ENCODE measurements at places on chromosomes 2 and 18.

DNA sequence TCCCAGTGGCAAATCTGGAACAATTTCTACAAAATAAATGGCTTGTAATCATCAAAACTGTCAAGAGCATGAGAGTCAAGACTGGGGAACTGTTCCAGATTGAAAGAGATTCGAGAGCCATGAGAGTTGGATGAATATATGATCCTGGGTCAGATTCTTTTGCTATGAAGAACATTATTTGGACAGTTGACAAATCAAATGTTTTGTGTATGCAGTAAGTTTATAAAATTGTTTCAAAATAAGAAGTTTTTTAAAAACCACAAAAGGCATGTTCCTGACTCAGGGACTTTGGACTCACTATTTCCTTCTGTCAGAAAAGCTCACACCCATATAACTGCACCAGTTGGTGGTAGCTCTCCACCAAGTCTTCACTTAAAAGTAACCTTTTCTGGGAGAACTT is 38.5 kb downstream of the ROCK2 start:
- H3K36me3 ChIP-seq = no peaks in the 10 kb centered on the region

DNA sequence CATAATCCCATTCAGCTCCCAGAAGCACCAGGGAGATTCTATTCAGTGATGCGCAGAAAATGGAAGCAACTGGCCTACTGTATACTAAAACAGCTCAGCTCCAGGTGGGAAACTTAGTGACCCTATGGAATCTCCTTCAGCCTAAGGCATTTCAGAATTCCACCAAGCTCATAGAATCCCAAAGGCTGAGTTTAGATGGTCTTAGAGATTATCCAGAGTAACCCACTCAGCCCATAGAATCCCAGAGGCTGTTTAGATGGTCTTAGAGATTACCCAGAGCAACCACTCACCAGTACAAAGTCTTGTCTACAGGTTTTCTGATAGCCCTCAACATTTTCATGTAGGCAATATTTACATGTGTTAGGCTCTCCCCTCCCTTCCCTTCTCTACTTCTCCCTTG is 232.0 kb upstream of the SLC14A2 start:
- H3K27ac ChIP-seq = no peak overlapping the region
- H3K4me3 ChIP-seq = no peak overlapping the region
- H3K36me3 ChIP-seq = no peaks in the 10 kb centered on the region
- DNase-seq = no peak

DNA sequence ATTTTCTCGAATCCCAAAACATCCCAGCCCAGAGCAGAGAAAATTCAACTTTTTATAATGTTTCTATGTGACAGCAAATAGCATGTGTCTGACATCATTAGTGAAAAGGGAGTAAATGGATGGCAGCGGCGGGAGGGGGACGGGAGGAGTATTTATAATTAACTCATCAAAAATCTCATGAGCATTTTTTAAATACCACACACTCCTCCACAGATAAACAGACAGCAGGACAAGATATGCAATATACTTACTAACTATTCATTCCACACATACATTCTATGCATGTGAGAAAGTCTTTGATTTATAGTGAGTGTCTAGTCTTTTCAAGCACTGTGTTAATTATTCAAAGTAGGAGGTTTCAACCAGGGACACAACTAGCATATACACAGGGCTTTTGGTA is 107.6 kb downstream of the LRP2 start:
- no peak for DNase-seq
- H3K27me3 ChIP-seq = no peaks in the 10 kb centered on the region
- no peak overlapping the region for H3K27ac ChIP-seq
- H3K4me1 ChIP-seq = no peaks in the 10 kb centered on the region

- H3K27me3 ChIP-seq = peaks cover 47% of the 10 kb centered on the region
- no peak overlapping the region for H3K4me3 ChIP-seq
- no peaks in the 10 kb centered on the region for H3K36me3 ChIP-seq
- no peak for DNase-seq
Measured at GRCh38 chr2:104866883-104867812, 13.2 kb downstream of the POU3F3 start.

DNA sequence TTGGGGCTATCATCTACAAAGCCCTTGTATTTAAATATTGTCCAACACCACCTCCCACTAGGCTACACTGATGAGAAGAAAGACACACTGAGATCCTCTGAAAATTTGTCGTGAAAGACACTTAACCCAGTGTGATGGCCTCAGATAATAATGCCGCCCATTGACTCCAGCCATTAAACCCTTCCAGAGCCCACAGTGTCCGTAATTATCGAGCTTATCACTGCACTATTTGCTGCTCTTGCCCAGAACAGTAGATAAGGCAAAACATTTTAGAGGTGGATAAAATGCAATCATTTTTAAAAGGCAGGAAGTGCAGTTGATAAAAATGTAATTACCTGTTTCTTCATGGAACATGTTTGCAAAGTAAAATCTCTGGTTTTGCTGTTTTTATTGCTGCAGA is 121.3 kb upstream of the DDX18 start:
- H3K4me3 ChIP-seq = no peak overlapping the region
- H3K4me1 ChIP-seq = no peaks in the 10 kb centered on the region
- no peaks in the 10 kb centered on the region for H3K36me3 ChIP-seq
- no peaks in the 10 kb centered on the region for H3K27me3 ChIP-seq
- H3K27ac ChIP-seq = no peak overlapping the region

DNA sequence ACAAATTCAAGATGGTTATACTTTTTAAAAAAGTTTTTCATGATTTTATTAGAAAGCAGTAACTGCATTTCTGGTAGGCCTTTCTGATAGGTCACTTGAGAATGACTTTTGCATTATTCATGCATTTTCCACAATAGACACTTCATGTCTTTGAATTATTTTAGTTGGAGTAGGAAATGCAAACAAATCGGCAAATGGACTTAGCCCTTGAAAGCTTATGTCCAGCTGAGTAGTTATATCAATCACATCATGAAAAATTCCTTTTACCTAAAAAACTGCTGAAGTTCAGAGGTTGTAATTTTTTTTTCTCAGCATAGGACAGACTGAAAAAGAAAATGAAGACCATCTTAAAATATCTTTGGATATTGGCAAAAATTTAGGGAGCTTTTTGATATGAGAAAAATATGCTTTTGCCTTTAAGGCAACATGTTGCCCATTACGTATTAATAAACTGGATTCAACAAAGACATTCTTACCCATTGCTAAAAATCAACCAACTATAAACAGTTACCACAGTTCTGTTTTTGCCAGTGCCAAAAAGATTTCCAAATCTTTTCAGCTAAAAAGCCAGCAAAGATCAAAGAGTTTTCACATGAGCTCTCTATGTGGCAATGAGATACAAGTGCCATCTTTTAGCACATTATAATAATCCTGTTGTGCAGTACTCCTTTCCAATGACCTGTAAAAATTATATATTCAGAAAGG is 45.5 kb upstream of the FRZB start:
- H3K27me3 ChIP-seq = no peaks in the 10 kb centered on the region
- DNase-seq = no peak
- no peaks in the 10 kb centered on the region for H3K4me1 ChIP-seq
- H3K36me3 ChIP-seq = no peaks in the 10 kb centered on the region
- H3K27ac ChIP-seq = no peak overlapping the region

- H3K27ac ChIP-seq = no peak overlapping the region
- no peaks in the 10 kb centered on the region for H3K36me3 ChIP-seq
- H3K4me1 ChIP-seq = no peaks in the 10 kb centered on the region
- no peaks in the 10 kb centered on the region for H3K27me3 ChIP-seq
Measured at GRCh38 chr2:191540681-191541080, 137.3 kb upstream of the NABP1 start.

DNA sequence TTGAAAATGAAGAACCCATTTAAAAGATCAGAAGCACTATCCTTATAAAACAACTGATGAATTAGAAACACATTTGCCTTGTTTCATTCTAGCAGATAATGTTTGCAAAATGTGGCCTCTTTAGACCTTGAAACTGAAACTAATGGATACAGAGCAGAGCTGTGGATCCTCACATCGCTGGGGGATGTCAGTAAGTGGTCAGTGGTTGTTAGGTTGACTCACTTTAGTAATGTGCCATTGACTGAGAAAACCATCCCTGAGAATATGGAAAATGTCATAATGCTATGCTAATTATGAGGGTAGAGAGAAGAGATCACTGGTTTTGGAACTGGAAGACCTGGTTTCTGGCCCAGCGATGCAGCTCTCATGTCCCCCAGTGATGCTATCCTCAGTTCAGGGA is 176.7 kb downstream of the MYO1B start:
- H3K4me3 ChIP-seq = no peak overlapping the region
- H3K4me1 ChIP-seq = no peaks in the 10 kb centered on the region
- no peak overlapping the region for H3K27ac ChIP-seq
- no peaks in the 10 kb centered on the region for H3K27me3 ChIP-seq

GRCh38 chr2:140662504-140662903 is 1468.3 kb downstream of the LRP1B start:
- H3K27ac ChIP-seq = no peak overlapping the region
- DNase-seq = no peak
- no peak overlapping the region for H3K4me3 ChIP-seq
- no peaks in the 10 kb centered on the region for H3K4me1 ChIP-seq

GRCh38 chr18:10035281-10035991 is 121.6 kb downstream of the VAPA start:
- no peak overlapping the region for H3K4me3 ChIP-seq
- H3K4me1 ChIP-seq = no peaks in the 10 kb centered on the region
- H3K27ac ChIP-seq = no peak overlapping the region
- DNase-seq = no peak
- no peaks in the 10 kb centered on the region for H3K27me3 ChIP-seq
- no peaks in the 10 kb centered on the region for H3K36me3 ChIP-seq

- peak; percentile 51 for DNase-seq
- peaks cover 3% of the 10 kb centered on the region for H3K4me1 ChIP-seq
- no peak overlapping the region for H3K4me3 ChIP-seq
- no peak overlapping the region for H3K27ac ChIP-seq
- H3K27me3 ChIP-seq = no peaks in the 10 kb centered on the region
- no peaks in the 10 kb centered on the region for H3K36me3 ChIP-seq
Measured at GRCh38 chr2:135004005-135004746, 43.1 kb downstream of the MAP3K19 start.

DNA sequence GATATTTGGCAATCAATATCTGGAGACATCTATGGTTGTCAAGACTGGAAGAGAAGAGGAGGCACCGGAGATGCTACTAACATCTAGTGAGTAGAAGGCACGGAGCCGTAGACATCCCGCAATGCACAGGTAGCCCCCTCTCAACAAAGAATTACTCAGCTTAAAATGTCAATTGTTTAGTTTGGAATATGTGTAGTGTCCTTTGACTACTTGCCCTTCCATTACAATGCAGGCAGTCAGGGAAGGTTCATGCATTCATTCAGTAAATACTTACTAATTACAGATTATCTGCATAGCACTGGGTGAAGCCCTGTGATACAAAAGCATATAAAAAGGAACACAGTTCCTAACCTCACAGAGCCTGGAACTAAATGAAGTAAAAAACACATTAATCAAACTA is 294.0 kb downstream of the RIT2 start:
- H3K27me3 ChIP-seq = no peaks in the 10 kb centered on the region
- no peaks in the 10 kb centered on the region for H3K4me1 ChIP-seq
- no peaks in the 10 kb centered on the region for H3K36me3 ChIP-seq
- no peak overlapping the region for H3K4me3 ChIP-seq
- no peak overlapping the region for H3K27ac ChIP-seq
- DNase-seq = no peak

DNA sequence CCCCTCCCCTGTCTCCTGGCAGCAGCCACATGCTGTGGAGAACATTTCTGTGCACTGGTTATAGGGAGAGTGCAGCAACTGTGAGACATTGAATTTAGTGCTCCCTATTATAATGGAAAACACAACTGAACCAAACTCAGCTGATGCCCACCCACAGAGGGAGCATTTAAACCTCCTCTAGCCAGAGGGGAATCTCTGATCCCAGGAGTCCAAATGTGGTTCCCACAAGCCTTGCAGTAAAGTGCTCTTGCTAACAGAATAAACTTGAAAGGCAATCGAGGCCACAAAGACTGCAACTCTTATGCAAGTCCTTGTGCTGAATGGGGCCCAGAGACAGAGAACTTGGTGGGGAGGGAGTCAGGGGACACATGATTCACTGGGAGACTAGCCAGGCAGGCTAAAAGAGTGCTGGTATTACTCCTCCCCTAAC is 638.8 kb upstream of the VRK2 start:
- H3K36me3 ChIP-seq = no peaks in the 10 kb centered on the region
- H3K27me3 ChIP-seq = no peaks in the 10 kb centered on the region
- no peak for DNase-seq

GRCh38 chr2:26864646-26865045 is 16.7 kb downstream of the DPYSL5 start:
- H3K27ac ChIP-seq = no peak overlapping the region
- DNase-seq = no peak
- H3K4me1 ChIP-seq = no peaks in the 10 kb centered on the region
- no peak overlapping the region for H3K4me3 ChIP-seq
- no peaks in the 10 kb centered on the region for H3K27me3 ChIP-seq

GRCh38 chr2:238518172-238518820 is 91.6 kb downstream of the ASB1 start:
- H3K27ac ChIP-seq = no peak overlapping the region
- DNase-seq = no peak
- no peaks in the 10 kb centered on the region for H3K27me3 ChIP-seq
- no peak overlapping the region for H3K4me3 ChIP-seq
- H3K36me3 ChIP-seq = no peaks in the 10 kb centered on the region

DNA sequence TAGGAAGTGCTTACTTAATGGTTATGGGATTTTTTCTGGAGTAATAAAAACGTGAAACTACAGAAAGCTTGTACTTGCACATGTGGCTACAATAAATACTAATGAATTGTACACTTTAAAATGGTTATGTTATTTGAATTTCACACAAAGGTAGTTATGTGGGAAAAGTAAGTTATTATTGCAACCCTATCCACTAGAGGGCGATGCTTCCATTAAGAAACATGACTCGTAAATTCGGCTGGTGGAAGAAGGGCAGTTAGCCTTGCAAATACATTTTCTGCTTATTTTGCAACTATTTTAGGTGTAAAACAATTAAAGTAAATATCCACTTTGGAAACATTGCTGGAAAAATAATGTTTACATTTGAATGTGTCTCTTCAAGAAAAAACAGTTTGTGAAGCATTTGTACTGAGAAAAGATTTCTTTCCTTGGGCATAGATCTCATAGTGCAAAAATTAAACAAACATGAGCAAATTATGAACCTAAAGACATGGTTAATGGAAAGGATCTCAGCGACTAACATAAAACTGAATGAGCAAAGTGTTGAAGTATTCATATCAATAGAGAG is 68.1 kb upstream of the CSRNP3 start:
- no peaks in the 10 kb centered on the region for H3K4me1 ChIP-seq
- no peaks in the 10 kb centered on the region for H3K27me3 ChIP-seq
- DNase-seq = no peak
- H3K36me3 ChIP-seq = no peaks in the 10 kb centered on the region

GRCh38 chr2:182558564-182558963 is 131.7 kb upstream of the PDE1A start:
- DNase-seq = no peak
- H3K4me1 ChIP-seq = no peaks in the 10 kb centered on the region
- no peak overlapping the region for H3K4me3 ChIP-seq
- no peaks in the 10 kb centered on the region for H3K36me3 ChIP-seq
- H3K27ac ChIP-seq = no peak overlapping the region

DNA sequence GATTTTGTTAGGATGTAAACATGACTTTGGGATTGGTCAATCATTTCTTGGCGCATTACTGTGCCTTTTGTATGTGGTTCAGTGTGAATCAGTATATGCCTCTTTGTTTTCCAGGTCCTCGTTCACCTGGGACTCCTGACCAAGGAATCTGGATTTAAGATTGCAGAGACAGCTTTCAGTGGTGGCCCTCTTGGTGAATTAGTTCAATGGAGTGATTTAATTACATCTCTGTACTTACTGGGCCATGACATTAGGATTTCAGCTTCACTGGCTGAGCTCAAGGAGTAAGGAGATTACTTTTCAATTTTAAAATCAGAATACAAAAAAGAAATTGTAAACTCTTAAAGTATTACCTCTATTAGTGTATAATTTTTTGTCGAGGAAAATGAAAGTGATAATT is 87.6 kb downstream of the MGAT5 start:
- peaks cover 19% of the 10 kb centered on the region for H3K36me3 ChIP-seq
- DNase-seq = no peak
- no peaks in the 10 kb centered on the region for H3K4me1 ChIP-seq

Measured in effector memory CD4-positive, alpha-beta T cell (primary cell).